Tongue (tissue), 3 donors: ENCODE measurements at places on chromosomes 2 and 18. TPM values are rescaled to one million over a fixed set of nuclear protein-coding genes. Genes with fewer than 3 reads are reported as not detected.

- no peak for DNase-seq
Measured at GRCh38 chr2:88615822-88616221, 11.4 kb downstream of the EIF2AK3 start.

The CFAP65 gene
- not detected for total RNA-seq

The RNF25 gene
- total RNA-seq, result 8.5 TPM

GRCh38 chr2:9378433-9379390 lies 44.6 kb downstream of the ITGB1BP1 start:
- peak; percentile 36 for DNase-seq

- DNase-seq, result no peak
Measured at GRCh38 chr2:133039531-133039930, 369.5 kb upstream of the LYPD1 start.

GRCh38 chr2:43896906-43897305 lies 58.1 kb downstream of the ABCG8 start:
- no peak for DNase-seq

- peak; percentile 61 for DNase-seq
Measured at GRCh38 chr18:58044370-58045241, 580 bp downstream of the NEDD4L start.

The PPP1R1C gene
- 2.5 TPM for total RNA-seq

- no peak for DNase-seq
Measured at GRCh38 chr2:11102956-11103860, 52.1 kb upstream of the SLC66A3 start.

The UGT1A6 gene
- 9.6 TPM for total RNA-seq

The CHRNA1 gene
- 47.4 TPM for total RNA-seq
